Epithelial cell of esophagus (primary cell): ENCODE measurements at places on chromosomes 7 and 10.
A peak's percentile ranks its signal among the peaks of the same experiment; 100 is the strongest.

DNA sequence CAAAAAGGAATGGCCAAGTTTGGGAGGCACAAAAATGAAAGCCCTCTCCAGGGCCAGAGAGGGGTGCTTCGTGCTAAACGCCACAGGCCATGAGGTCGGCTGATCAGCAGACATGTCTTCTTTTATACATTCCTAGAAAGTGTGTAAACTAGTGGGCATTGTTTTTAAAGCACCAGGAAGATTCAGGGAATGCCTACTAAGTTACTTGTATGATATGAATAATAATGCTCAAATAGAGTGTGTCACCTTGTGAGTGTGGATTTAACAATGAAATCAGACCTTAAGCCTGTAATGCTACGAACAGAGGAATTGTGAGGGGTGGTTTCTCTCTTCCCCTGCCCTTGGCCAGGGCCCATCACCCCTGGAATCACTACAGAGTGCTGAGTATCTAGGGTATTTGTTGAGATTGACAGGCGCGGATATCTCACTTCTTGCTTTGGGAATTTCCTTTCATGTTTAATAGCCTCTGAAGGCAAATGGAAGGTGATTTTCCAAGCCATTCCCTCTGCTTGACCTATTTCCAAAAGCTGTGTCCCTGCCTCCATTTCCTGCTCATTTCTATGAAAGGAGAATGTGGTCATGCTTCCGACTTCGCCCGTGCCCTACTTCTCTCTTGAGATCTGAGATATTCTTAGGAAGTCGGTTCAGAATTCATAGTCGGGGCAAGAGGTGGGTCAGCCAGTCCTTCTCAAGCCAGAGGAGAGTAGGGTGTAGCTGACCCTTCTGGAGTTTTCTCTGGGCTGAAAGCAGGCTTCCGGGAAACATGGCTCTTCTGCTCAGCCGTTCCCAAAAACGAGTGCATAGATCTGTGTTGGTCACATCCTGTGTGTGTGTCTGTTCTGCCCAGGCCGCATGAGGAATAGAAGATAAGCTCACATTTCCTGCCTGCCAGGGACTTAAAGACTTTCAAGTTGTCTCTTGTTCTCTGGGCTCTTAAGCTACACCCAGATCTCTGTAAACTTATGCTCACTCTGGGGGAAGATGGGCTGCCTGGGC, 167.8 kb upstream of the ITGB1 start:
- DNase-seq, result peak; percentile 95

DNA sequence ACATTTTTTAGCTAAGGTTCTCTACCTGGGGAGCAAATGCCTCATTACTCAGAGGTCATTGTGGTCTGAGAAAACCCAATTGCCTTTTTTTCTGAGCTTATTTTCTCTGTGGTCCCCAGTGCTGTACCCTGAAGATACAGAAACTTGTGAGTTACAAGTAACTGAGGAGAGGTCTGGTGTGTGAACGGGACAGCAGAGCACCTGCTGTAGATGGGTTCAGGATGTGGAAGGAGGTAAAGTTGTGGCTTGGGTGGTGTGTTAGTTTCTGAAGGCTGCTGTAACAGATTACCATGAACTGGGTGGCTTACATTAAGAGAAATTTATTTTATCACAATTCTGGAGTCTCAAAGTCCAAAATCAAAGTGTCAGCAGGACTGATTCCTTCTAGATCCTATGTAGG, 449.1 kb upstream of the NRP1 start:
- DNase-seq, result no peak

DNA sequence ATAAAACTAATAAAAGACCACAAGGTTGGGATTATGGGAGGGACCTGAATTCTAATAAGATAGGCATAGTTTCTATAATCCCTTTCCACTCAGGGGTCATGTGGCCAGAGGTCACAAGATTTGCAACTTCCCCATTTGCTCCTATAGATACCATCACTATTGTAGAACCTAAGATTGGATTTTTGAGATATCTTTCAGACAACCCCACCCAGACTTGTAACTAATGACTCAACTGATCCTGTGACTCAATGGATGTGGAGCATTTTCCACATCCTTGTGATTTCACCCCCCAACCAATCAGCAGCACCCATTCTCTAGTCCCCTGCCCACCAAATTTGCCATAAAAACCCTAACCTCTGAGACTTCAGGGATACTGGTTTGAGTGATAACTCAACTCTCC, 51.9 kb upstream of the PIK3AP1 start:
- no peak for DNase-seq

- DNase-seq, result peak; percentile 26
These were observed 77.9 kb downstream of the ARHGAP21 start for GRCh38 chr10:24645784-24646183.

- DNase-seq, result no peak
These were observed 169.1 kb downstream of the IMMP2L start for GRCh38 chr7:111393011-111393754.

- DNase-seq, result peak; percentile 1
These were observed 716.8 kb upstream of the LRRTM3 start for GRCh38 chr10:66209025-66209424.

- peak; percentile 16 for DNase-seq
These were observed 51.5 kb downstream of the NRCAM start for GRCh38 chr7:108404509-108405420.

DNA sequence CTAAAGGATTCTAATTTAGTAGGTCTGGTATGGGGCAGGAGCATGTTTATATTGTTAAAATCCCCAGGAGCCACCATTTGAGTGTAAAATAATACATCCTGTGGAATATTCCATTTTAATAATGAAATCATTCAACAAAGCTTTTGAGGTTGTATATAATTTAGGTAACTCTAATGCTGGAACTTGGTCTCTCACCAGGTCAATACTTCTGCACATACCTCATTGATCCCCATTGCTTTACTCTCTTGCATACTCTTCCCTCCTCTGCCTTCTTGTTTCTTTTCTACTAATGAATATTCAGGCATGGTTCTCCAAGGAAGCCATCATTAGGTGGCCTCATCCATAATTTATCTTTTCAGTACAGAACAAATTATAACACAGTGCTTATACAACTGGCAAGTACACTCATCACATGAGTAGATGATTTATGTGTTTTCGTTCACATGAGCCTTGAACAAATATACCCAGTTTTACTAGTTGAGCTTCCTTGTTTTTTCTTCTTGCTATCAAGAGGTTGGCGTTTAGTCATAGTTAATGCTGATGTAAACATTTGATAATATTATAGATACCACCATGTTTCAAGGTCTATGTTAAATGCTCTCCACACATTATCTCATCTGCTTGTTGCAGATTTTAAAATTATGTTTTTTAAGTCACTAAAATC, 7.2 kb downstream of the PALS2 start:
- DNase-seq, result peak; percentile 44

GRCh38 chr10:6494936-6495592, 85.0 kb downstream of the PRKCQ start:
- no peak for DNase-seq
